ENCODE measurements at places on chromosomes 7 and 10.

GRCh38 chr10:71832967-71833366, 18.1 kb downstream of the PSAP start:
- DNase-seq, result no peak

GRCh38 chr7:85750454-85750949, 563.6 kb upstream of the SEMA3D start:
- DNase-seq, result no peak

- no peak for DNase-seq
Measured at GRCh38 chr7:57354195-57354594, 95.8 kb upstream of the ZNF716 start.

- no peak for DNase-seq
Measured at GRCh38 chr10:72764151-72764550, 72.2 kb downstream of the MCU start.

- DNase-seq, result no peak
Measured at GRCh38 chr7:31692451-31692850, 5.4 kb downstream of the PPP1R17 start.

DNA sequence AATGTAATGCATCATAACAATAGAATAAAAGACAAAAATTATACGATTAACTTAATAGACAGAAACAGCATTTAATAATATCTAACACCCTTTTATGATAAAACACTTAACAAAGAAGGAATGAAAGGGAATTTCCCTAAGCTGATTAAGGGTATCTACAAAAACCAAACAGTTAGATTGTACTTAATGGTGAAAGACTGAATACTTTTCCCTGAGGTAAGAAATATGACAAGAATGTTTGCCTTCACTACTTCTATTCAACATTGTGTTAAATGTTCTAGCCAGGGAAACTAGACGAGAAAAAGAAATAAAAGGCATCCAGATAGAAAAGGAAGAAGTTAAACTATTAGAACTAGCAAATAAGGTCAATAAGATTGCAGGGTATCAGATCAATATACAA, 276.9 kb downstream of the BAMBI start:
- no peak for DNase-seq

DNA sequence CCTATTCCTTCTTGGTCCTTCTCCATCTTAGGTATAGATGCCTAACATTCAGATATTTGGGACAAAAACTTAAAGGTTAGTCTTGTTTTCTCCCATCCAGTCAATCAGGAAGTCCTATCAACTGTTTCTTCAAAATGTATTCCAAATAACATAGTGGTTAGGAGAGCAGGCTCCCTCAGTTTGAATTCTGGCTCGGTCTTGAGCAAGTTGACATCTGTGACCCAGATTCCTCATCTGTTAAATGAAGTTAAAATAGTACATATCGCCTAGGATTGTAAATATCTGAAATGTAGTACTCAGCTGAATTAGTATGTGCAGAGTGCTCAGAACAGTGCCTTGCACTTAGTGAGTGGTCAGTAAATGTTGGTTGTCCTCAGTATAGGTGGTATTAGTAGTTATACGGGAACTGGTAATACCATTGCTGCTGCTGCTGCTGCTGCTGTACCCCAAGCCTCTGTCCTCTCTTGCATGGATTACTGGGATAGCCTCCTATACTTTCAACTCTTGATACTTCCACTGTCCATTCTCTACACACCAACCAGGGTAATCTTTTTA, 58.6 kb downstream of the RALA start:
- no peak for DNase-seq

GRCh38 chr7:23017309-23017708, 3.4 kb upstream of the HYCC1 start:
- no peak for DNase-seq

DNA sequence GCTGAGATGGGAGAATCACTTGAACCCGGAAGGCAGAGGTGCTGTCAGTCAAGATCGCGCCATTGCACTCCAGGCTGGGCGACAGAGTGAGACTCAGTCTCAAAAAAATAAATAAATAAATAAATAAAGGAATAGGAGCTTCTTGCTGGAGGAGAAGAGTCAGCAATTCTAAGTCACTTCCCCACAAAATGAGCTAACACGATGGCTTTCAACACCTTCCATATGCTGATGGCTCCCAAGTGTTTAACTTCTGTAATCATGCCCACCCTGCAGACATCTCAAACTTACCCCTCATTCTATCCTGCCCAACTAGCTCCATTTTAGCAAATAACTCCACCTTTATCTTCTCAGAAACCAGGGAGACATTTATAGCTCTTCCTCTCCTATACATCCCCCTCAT, 21.2 kb downstream of the PSAP start:
- DNase-seq, result no peak

- no peak for DNase-seq
Measured at GRCh38 chr7:19552576-19552975, 156.3 kb downstream of the POLR1F start.

DNA sequence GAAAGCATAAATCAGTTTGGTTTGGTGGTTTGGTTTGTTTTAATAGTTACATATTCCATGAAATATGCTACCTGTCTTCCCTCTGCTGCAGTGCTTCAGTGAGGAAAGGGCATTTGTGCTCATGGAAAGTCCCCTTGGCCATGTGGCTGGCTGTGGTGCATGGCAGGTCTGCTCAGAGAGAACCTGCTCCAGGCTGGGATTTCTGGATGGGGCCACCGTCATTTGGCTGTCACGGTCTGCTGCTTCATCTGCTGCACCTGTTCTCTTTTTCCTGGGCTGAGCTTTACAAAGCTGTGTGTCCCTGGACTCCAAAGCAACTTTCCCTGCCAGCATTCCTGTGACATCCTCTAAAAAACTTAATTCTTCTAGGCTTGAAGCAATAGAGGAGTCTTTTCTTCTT, 8.9 kb downstream of the CDK14 start:
- DNase-seq, result no peak

DNA sequence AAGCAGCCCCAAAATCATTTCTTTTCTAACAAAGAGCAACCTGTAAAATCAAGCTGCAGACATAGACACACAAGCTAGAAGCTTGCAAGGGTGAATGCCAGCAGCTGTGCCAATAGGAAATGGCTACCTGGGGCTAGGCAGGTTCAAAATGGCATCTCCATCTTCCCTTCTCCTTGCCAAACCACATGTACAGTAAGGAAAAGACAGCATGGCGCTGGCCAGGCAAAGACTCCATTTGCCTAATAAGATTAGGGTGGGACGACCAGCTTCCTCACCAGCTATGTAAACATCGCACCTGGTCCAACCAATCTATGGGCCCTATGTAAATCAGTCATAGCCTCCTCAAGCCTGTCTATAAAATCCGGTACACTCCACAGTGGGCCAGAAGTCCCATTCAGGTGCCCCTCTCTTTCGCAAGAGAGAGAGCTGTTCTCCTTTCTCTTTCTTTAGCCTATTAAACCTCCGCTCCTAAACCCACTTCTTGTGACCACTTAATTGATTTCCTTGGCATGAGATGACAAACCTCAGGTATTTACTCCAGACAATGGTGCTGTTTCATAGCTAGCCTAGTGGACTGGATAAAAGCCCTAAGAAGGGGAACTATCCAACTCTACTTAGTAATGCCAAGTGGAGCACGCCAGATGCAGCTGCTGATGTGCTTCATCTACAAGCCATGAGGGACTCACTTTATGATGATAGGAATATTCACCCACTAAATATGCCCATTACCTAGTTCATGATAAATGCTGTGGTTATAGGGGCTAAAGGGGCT, 44.1 kb downstream of the HTR7 start:
- no peak for DNase-seq

- DNase-seq, result no peak
Measured at GRCh38 chr7:154656618-154657017, 346.3 kb downstream of the PAXIP1 start.
